ENCODE measurements at places on chromosomes 6 and 20.

- no peak for DNase-seq
These were observed 140.8 kb upstream of the ARMC2 start for GRCh38 chr6:108707328-108707976.

DNA sequence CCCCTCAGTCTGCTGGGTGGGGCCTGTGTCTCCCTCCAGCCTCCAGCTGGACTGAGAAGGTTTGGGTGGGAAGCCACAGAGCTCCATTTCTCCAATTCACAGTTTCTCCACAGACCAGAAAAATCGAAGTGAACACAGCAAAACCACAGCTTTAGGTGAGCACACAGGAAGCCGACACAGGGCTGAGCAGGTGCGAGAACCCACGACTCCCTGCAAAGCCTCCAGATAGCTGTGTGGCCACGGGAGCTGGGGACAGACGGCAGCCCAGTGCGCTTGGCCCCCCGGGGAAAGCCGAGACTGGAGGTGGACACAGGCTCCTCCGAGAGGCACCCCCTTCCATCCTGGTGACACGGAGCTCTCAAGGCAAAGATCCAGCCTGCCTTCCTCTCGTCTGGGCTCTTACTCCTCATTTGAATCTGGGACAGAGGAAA is 29.0 kb upstream of the MPC1 start:
- no peak for DNase-seq

DNA sequence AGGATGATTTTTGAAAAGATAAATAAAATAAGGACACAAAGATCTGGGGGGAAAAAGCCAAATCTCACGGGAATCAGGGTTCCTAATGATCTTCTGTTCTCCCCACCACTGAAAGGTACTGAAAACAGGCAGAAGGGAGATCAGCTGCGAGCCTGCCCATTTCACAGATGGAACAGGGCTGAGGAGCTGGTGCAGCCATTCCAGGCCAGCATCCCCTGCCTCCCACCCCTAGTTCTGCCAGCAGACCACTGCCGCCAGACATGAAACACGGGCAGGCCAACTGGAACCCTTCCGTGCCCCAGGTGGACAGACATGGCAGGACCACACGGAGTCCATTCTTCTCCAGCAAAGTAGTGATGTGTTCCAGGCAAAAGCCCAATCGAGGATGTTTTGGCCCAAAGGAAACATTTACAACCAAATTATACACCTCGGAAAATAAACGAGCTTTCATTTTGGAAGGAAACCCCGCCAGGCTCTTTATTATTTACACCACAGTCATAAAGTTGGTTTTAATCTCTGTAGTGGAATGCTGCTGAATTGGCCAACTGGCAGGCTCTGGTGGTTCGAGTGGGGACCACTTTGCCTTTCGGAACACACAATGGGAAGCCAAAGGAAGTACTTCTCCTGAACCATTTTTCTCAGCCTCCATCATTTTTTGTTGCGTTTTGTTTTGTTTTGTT is 28.2 kb downstream of the ISM1 start:
- no peak for DNase-seq

- no peak for DNase-seq
These were observed 25.8 kb downstream of the ANKRD6 start for GRCh38 chr6:89458704-89459103.

Data from stimulated activated CD4-positive, alpha-beta T cell treated with anti-CD3 and anti-CD28 coated beads, Interleukin-2, amount 100 ng/mL, for 48 hours (primary cell).